Hematopoietic multipotent progenitor cell treated with erythropoietin and hydrocortisone succinate and interleukin-3 and kit ligand, for 8 days (in vitro differentiated cells): ENCODE measurements at places on chromosomes 1 and 21.

DNA sequence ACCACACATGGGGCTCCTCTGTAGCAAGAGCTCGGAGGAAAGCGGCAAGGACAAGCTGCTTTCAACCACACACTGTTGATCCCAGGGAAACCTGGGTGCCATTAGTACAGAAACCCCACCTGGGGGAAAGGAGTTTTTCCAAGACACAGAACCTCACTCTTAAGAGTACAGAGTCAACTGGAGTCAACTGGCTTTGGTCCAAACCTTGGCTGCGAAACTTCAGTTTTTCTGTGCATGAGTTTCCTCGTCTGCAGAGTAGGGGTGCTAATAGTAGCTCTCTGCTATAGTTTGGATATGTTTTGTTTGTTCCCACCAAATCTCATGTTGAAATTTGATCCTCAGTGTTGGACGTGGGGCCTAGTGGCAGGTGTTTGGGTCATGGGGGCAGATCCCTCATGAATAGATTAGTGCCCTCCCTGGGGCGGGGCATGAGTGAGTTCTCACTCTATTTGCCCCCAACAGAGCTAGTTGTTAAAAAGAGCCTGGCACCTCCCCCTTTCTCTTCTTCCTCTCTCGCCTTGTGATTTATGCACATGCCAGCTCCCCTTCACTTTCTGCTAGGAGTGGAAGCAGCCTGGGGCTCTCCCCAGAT is 161.1 kb downstream of the PIGK start:
- DNase-seq: no peak

DNA sequence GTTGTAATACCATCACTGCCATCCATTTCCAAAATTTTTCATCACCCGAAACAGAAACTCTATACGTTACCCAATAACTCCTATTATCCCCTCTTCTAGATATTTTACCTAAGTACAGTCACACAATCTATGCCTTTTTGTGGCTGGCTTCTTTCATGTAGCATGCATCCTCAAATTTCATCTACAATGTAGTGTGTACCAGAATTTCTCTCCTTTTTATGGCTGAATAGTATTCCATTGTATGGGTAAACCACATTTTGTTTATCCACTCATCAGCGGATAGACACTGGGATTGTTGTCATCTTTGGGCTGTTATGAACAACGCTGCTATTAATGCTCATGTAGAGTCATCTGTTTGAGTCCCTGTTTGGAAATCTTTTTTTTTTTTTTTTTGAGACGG is 21.2 kb downstream of the KIAA2013 start:
- DNase-seq: no peak

DNA sequence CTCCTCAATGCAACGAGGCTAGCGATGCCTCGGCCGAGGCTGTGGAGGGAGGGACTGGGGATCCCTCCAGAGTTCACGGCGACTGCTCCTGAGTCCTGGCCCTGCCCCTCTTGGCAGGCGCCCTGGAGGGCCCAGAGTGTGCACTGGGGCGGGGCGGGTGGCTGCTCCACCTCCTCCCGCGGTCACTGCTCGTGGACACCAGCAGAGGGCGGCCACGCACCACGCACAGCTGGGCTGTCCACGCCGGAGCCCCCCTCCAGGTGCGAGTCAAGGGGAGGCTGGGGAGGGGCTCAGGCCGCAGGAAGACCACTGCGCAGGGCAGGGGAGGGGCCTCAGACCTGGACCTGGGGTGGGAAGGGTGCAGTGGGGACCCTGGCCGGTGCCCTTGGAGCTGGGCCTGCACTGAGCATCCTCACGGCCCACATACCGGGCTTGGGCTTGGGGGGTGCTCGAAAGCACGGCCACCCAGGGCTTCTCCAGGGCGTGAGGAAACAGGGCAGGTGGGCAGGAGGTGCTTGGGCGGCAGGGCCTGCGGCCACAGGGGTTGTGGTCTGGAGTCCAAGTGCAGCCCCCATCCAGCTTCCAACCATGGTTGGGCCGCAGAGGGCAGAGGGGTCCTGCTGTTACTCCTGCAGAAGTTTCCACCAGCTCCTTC is 20.6 kb upstream of the TTC34 start:
- peak; percentile 23 for DNase-seq

DNA sequence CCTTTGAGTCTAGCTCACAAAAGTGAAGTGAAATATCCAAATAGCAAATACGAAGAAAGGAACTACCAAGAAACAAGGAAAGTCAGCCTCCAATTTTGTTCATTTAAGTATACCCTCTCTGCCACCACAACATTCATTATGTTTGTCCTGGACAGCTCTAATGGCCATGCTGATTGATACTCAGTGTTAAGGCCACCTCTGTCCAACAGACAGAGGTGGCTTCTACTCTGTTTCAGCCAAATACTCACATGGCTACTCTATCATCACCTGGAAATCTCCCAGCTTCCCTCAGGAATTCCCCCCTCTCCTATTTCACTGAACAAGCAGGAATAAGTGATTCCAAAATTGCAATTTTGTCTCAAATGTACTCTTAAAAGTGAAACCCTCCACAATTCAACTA is 10.7 kb downstream of the APP start:
- no peak for DNase-seq

DNA sequence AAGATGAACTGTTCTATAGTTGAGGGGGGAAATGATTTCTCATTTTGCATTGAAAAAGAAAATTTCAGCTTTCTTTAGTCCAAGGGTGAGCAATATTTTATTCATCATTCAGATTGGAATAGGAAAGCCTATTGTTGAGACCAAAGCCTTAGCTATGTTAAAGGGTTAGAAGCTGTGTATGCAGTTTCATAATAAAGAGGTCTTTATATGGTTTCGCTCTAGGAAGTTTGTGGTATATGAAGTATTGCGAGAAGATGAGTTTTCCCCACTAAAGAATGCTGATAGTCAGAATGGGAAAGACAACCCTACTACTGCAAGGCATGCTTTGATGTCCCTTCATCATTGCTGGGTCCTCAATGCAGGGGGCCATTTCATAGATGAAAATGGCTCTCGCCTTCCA is 28.6 kb downstream of the UAP1 start:
- no peak for DNase-seq

GRCh38 chr21:28537371-28538079 is 455.2 kb downstream of the LTN1 start:
- DNase-seq: no peak
